ENCODE measurements at places on chromosomes 3 and 15. TPM values are rescaled to one million over a fixed set of nuclear protein-coding genes. Genes with fewer than 3 reads are reported as not detected.

Gene GPR149
- not detected for total RNA-seq

Gene SEMA3F
- 16.5 TPM for total RNA-seq

Gene GALK2
- total RNA-seq: 50.4 TPM

Gene USP4
- total RNA-seq: 8.0 TPM

Gene PPARG
- total RNA-seq: 60.2 TPM

Gene CLDN18
- not detected for total RNA-seq

Gene COX17
- 107 TPM for total RNA-seq

Gene CAMK2N2
- 0.13 TPM for total RNA-seq

Gene GUCA1C
- not detected for total RNA-seq

Gene IQCH
- total RNA-seq: 1.9 TPM

Gene IQCF5
- total RNA-seq: not detected

Gene CCRL2
- total RNA-seq: 9.7 TPM

Gene HTR3E
- total RNA-seq: not detected

Gene BCL2A1
- total RNA-seq: not detected

Gene EXD1
- not detected for total RNA-seq

Gene SLC28A1
- total RNA-seq: 0.08 TPM

Gene TICRR
- 15.2 TPM for total RNA-seq

Gene PCLAF
- total RNA-seq: 80.0 TPM

Gene KCNMB3
- total RNA-seq: 1.9 TPM

Gene DPH3
- 2.7 TPM for total RNA-seq

Gene SLC9A9
- not detected for total RNA-seq

Gene ISLR
- total RNA-seq: not detected

Gene GOLGA8R
- not detected for total RNA-seq

Gene DNAH12
- total RNA-seq: 0.05 TPM

Gene CFAP91
- total RNA-seq: not detected

Gene FBXW12
- total RNA-seq: not detected

Gene TM6SF1
- total RNA-seq: not detected

Gene SYNPR
- total RNA-seq: not detected

Gene SLC9C1
- total RNA-seq: not detected

Gene MAP6D1
- 5.4 TPM for total RNA-seq

Gene SCN11A
- not detected for total RNA-seq

Gene UACA
- total RNA-seq: 20.2 TPM

Gene DGKG
- total RNA-seq: 0.36 TPM

Gene FAIM
- total RNA-seq: 9.1 TPM

Gene INTS14
- 51.8 TPM for total RNA-seq

Gene VIPR1
- 60.4 TPM for total RNA-seq

Gene FANCD2OS
- not detected for total RNA-seq

Gene ANKUB1
- not detected for total RNA-seq

Gene ACTRT3
- 3.4 TPM for total RNA-seq

Gene SERINC4
- not detected for total RNA-seq

Gene EFCC1
- total RNA-seq: 0.25 TPM

Gene ECE2
- total RNA-seq: not detected

Measured in HT-29 (cell line).